ENCODE measurements at places on chromosomes 7 and 10.
A peak's percentile ranks its signal among the peaks of the same experiment; 100 is the strongest.

GRCh38 chr7:77808517-77808916, 9.9 kb downstream of the PHTF2 start:
- DNase-seq, result no peak

GRCh38 chr10:1186683-1186990, 130.5 kb downstream of the WDR37 start:
- DNase-seq, result no peak

GRCh38 chr7:24828891-24829661, 71.8 kb upstream of the GSDME start:
- peak; percentile 20 for DNase-seq

DNA sequence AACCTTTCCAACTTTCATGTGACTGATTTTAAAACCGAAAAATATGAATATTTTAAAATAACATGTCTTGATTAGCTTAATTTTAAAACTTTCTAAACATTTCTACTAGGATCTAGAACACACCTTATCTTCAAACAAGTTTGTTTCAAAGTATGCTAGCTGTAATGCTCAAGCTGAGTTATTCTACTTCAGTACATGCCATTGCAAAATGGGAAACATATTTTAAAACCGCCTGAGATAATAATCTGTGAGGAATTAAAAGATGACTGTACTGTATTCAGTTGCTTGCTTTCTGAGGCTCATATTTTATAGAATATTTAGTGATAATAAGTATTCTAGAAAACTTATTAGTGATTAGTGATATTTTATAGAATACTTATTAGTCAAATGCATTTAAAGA, 99.6 kb downstream of the LMBR1 start:
- no peak for DNase-seq

GRCh38 chr10:56934515-56934914, 573.5 kb upstream of the ZWINT start:
- DNase-seq, result no peak

DNA sequence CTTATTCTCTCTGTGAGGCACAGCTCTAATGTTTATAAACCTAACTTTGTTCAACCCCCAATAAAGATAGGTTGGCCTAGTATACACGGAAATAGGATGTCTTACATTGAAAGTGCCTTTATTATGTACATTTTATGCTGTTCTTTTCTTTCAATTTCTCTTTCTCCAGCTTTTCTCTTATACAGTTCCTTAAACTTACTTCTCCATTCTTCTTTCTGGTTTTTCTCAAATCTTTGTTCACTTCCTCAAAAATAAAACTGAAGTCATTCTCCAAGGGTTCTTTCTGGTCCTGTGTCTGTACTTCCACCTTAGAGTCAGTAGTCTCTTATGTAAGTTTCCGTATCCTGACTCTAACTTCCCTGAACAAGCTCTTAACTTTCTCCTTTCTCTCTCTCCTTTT, 29.2 kb upstream of the NAMPT start:
- no peak for DNase-seq

GRCh38 chr7:55161154-55161687, 142.4 kb downstream of the EGFR start:
- no peak for DNase-seq

DNA sequence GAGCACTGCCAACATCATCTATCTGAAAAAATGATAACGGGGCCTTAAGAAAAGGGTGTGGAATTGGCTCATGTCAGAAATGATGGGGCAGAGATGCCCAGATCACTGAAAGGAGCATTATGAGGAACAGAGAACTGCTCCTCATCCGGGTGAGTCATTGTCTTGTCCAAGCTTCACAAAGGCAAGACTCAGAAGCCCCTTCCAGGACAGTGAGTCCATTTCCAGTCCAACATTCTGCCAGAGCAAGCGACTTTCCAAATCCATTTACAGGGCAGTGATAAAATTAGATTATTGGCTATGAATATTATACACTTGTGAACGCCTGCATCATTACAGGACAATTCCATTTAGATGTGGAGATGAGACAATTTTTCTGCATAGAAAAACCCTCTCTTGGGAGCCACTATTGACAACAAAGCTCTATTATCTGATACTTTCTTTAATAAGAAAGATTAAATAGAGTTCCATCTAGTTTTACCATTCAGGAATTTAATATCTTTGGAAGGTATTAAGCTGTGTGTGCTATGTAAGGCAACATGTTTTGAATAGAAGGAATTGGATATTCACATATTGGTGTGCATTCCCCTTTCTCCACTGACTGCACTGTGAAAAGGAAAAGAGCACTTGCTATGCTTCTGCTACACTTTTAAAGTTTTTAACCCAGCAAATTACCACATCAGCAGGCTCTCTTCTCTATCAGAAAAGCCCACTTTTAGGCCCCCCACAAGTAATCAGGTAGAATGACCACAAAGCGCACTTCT, 159.6 kb downstream of the NRP1 start:
- DNase-seq, result peak; percentile 72

DNA sequence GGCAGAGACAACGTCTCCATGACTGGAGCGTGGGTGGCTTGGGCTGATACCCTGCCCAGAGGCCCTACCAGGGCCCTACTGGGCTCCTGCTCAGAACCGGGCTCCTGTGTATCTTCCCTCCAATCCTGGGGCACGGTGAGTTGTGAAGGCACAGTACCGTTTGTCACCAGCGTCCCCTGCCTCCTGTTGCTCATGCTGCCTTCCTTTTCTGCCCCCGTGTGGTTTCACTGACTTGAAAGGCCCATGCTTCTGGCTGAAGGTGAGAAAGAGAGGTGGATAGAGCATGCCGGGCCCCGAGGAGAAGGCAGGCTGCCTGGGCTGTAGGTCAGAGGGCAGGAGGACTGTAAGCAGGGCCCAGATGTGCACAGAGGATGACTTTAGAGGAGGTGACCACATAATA, 9.1 kb upstream of the DMBT1 start:
- no peak for DNase-seq

DNA sequence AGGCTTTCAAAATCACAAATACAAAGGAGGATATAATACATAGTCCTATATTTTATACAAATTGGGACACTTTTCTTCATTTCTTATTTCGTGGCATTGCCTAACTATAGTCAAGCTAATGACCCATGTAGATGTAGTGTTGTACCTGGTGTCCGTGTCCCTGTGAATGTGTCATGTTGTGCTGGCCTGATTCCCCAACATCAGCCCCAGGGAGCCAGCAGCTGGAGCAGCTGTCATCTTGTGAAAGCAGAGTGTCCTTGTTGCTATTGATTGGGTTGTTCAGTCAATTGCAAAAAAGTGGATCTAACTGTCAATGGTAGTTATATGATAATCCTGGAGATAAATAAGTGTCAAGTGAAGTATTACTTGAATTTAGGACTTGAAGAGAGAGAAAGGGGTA, 86.3 kb downstream of the KAT6B start:
- no peak for DNase-seq

DNA sequence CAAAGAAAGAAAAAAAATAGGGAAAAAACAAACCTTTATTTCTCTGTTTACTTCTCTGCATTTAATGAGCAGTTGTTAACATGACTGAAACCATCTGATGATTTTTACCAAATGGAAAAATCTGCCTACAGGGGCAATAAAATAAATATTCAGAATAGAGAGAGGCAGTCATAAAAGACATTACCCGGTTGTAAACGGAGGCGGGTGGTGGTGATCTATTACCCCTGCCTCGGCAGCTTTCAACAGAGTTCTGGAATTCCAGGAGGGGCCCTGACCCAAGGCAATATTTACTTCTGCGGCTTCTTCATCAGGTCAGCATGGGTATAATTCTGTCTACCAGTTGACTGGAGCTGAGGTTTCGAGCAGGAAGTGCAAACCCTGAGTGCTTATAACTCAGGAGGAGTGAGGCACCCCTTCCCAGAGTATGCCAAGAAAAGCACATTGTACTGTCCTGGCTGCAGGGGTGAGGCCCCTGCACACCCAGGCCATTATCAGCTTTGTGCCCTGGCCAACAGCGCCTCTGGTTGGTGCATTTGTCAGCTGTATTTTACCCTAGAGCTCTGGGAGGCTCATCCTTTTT, 8.2 kb upstream of the CXCL12 start:
- DNase-seq, result no peak

DNA sequence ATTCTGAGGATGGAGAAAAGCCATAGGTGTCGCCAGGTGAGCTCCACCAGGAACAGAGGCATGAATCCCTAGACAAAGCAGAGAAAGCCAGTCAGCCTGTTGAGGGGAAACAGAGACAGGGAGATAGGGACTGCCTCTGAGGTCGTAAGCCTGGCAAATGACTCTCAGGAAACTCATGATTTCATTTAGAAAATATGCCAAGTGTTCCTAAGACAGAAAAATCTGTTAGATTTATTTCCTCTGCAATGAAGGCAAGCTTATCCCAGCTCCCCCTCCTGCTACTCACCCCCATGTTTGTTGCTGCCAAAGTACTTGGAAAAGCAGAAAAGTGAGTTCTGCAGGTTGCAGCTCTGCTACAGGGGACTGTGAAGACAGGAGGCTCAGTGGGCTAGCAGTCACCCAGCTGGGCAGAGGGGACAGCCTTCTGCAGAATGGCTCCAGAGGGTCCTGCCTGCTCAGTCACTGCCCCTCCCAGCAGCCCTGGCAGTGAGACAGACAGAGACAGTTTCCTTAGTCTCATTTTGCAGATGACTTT, 184.3 kb downstream of the ADRA2A start:
- no peak for DNase-seq

DNA sequence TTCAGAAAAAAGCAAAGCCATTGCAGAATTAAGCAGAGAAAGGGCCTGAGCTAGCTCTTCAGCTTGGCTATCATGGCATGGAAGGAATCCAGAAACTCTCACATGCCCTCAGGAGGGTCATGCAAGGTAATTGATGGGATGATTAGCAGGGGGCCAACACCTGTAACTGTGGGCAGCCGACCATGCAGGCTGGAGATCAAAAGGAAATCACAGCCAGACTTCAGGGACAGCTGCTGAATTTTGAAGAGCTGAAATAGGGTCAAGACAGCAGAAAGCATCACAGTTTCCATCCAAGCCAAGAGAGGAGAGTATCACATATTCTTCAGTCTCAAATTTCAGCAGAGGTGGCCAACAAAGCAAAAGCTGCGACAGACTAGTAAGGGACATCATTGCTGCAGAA, 239.6 kb upstream of the STEAP1 start:
- no peak for DNase-seq

DNA sequence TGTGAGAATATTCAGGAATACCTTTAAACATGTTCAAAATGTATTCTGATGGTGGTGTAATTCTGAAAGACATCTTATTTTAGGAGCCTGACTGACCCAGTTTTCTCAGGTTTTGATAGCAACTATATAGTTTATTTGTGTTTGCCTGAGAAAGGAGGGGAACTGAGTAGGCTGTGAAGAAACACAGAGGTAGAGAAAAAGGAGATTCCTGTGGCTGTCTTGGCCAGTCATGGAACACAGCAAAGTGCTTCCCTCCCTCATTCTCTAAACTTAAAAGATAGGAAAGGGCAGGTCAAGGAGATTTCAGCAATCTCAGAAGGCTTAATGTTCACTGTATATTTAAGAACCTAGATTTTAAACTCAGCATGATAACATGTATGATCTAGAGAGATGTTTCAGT, 43.5 kb downstream of the ZMYND11 start:
- DNase-seq, result no peak

GRCh38 chr10:42482411-42482810, 156.0 kb downstream of the ZNF33B start:
- DNase-seq, result no peak

DNA sequence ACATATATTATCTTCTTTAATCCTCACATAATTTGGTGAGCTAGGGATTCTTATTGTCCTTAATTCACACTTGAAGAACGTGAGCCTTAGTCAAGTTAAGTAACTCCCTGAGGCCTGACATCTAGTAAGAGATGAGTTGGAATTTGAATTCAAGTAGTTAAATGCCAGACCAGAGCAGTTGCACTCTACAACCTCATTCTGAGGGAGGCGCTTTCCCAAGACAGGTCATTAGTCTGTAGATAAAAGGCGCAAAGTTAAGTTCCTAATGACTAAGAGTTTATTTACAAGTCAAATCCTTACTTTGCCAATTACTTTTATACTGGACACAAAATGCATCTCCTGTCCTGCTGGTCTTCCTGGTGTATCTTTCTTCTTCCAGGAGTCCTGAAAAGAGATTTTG, 3.6 kb upstream of the EXOC6 start:
- no peak for DNase-seq

GRCh38 chr10:72702868-72703581, 11.1 kb downstream of the MCU start:
- no peak for DNase-seq

DNA sequence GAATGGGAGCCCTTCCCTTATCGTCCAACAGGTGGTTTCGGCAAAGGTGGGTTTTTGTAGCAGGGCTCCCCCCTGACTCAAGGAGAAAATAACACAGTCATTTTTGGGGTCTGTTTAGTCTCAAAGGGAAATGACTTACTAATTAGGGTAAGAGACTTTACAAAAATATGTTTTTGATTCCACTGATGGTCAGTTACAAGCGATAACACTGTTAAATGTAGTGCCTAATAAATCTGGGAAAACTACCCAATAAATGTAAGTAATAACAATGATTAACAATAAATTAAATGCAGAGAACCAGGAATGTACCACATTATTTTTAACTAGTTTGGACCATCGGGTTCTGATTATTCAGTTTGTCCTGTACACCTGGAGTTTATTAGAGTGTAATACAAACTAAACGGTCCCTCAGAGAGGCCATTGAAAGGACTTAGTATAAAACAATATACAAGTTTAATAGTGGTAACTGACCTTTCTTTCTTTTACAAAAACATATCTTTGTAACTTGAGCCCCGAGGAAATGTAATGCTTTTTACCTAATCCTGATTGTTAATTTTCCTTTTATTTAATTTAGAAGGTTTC, 216.2 kb upstream of the HABP2 start:
- no peak for DNase-seq

- peak; percentile 37 for DNase-seq
Measured at GRCh38 chr7:148699782-148700629, 1.3 kb downstream of the CUL1 start.

GRCh38 chr10:36367362-36367761, 725.3 kb upstream of the FZD8 start:
- no peak for DNase-seq

- DNase-seq, result no peak
Measured at GRCh38 chr7:30930621-30931020, 19.0 kb downstream of the AQP1 start.

- no peak for DNase-seq
Measured at GRCh38 chr10:114767986-114768821, 53.4 kb upstream of the FHIP2A start.

DNA sequence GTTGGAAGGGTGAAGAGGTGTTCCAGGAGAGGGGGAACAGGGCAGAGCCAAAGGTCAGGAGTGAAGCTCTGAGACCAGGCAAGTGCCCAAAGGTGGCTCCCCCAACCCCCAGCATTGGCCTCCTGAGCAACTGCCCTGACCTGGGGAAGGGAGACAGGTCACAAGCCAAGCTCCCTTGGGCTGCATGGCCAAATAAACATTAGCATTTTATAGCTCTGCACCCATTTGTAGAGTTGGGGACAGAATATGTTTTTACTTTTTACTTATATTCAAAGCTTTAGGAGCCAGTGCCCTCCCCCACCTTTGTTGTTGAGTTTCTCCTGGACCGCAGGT, 4.0 kb downstream of the UNC5B start:
- DNase-seq, result no peak

Measured in HT1080 (cell line).